Stimulated activated CD4-positive, alpha-beta T cell treated with anti-CD3 and anti-CD28 coated beads, TNF-alpha, amount 100 ng/mL, for 24 hours (primary cell): ENCODE measurements at places on chromosomes 7 and 10.

- DNase-seq: no peak
Measured at GRCh38 chr10:5584895-5585516, 60.2 kb downstream of the CALML3 start.

GRCh38 chr7:2633538-2634266 lies 1.9 kb downstream of the TTYH3 start:
- DNase-seq: peak; percentile 21

GRCh38 chr10:909831-910230 lies 21.7 kb downstream of the LARP4B start:
- DNase-seq: no peak

DNA sequence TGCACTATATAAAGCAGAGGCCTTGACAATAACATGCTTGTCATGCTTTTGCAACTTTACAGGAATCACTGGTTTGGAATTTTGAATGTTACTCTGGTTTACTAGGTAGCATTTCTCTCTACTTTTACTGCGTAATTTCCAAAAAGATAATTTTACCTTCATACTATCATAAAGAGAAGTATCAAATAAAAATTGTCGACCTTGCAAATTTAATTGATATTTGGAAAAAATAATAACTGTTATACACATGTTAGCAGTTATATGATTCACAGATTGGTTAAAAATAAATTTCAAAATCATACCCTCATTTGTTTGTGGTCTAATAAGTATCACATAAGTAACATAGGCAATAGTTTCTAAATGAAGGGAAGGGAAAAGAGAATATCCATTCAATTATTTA lies 228.5 kb upstream of the CACNA2D1 start:
- DNase-seq: no peak

DNA sequence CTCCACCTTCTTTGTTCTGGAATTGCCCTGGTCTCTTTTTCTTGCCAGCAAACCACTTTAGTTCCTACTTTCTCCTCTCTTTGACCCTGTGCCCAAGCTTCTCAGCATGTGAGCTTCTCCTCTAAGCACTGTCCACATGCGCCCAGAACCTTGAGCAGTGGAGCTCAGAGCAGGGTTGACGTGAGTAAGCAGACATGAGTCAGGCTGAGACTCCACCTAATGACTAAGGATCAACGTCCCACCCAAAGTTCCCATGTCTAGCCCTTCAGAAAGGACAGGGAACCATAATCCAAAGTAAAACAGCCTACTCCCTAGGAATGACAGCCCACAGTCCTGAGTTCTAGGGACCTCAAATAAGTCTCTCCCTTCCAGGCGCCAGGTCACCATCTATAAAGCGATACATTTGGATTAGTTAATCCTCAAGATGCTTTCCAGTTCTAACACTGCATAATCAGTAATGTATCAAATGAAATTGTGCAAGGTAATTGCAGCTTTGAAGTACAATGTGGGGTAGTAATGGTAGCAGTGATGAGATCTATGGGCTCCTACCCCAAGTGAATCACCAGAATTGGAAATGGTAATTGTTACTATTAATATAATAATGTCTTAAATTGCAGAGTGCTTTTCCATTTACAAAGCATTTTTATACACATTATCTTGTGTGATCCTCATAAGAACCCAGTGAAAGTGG lies 44.5 kb downstream of the KCNMA1 start:
- no peak for DNase-seq

GRCh38 chr7:1928645-1929348 lies 258.7 kb downstream of the ELFN1 start:
- DNase-seq: no peak

DNA sequence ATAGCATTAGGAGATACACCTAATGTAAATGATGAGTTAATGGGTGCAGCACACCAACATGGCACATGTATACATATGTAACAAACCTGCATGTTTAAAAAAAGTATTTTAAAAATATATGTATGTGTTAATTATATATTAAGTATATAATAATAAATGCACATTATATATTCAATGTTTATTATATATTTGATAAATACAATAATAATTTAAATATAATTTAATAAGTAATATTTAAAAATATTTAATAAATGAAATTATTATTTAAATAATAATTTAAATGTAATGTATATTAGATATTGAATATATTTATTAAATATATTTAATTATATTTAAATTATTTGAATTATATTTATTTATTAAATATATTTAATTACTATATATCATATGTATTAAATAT lies 661.3 kb upstream of the COBL start:
- DNase-seq: no peak

GRCh38 chr10:60796481-60796880 lies 18.2 kb downstream of the CDK1 start:
- no peak for DNase-seq

DNA sequence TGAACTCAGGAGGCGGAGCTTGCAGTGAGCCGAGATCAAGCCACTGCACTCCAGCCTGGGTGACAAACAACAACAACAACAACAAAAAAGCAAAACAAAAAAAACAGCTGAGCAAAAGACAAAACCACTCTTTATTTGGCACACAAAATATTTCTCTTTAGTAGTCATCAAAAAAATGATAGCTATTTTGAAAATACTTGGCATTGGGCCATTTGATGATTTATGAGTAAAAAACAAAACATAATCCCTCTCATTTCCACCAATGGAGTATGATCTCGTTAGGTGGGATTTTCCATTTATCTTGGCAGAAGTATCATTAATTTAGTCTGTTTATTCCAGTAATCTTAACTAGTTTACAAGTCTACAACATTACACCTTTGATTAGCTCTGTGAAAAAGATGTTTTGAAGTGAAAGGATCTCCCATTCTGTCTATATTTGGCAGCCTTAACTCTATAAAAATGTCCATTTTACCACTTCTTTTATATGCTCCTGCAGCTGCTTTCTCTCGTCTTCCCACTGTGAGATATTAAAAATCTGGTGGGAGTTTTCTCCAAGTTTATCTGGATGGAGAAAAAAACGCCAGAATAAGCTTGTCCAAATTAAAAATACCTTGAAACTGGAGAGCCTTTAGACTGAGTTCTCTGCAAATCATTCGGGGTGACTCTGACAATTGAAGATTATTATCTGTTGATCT lies 58.8 kb upstream of the AGMO start:
- no peak for DNase-seq
